Chondrocyte (in vitro differentiated cells): ENCODE measurements at places on chromosomes 7 and 10. TPM values are rescaled to one million over a fixed set of nuclear protein-coding genes. Genes with fewer than 3 reads are reported as not detected.
A peak's percentile ranks its signal among the peaks of the same experiment; 100 is the strongest.

Gene CDCA7L
- total RNA-seq, result 10.5 to 16.6 TPM (median 13.3 TPM) in 3 replicates

GRCh38 chr7:155355745-155356144 lies 58.1 kb downstream of the INSIG1 start:
- DNase-seq, result no peak

- no peak for DNase-seq
Observed at GRCh38 chr10:99711129-99711719, 20.7 kb downstream of the COX15 start.

Gene PLCE1
- 9.9 to 14.7 TPM (median 10.6 TPM) in 3 replicates for total RNA-seq

- peak; percentile 68 for DNase-seq
Observed at GRCh38 chr10:11874568-11875493, 51.7 kb downstream of the PROSER2 start.

Gene ABCB1
- not detected in 3 replicates for total RNA-seq

- no peak for DNase-seq
Observed at GRCh38 chr10:129501652-129502436, 34.8 kb downstream of the MGMT start.

Gene AKR1C8
- total RNA-seq, result not detected in 3 replicates

DNA sequence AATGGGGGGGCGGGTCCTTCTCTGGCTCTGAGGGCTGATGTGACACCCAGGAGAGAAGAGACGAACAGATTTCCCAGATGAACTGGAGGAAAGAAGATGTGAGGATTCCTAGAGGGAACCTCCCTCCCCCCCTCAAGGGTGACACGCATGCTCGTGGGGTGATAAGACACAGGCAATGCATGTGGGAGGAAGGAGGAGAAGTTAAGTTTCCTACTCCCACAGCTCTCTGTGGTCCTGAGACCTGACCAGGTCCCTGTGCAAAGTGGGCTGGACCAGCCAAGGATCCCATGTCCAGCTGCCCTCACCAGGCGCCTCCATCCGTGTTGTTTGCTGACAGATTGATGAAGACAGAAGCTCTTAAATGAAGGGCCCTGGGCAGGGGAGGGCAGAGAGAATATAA lies 112.6 kb downstream of the SH3PXD2A start:
- no peak for DNase-seq

DNA sequence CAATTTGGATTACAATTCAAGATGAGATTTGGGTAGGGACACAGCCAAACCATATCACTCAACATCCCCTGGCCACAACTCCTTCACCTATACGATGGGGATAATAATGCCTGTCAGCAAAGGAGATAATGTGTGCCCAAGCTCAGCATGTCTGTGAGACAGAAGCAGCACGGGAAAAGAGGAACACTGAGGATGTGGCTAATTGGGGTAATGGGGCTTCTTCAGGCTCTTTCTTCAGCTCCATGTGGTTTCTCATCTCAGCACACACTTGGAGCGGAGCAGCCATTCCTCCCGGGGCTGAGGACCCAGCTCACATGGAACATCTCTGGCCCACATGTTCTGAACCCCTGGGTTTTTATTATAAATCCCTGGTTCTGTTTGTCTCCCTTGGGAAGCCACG lies 136.0 kb upstream of the NAMPT start:
- DNase-seq, result no peak

DNA sequence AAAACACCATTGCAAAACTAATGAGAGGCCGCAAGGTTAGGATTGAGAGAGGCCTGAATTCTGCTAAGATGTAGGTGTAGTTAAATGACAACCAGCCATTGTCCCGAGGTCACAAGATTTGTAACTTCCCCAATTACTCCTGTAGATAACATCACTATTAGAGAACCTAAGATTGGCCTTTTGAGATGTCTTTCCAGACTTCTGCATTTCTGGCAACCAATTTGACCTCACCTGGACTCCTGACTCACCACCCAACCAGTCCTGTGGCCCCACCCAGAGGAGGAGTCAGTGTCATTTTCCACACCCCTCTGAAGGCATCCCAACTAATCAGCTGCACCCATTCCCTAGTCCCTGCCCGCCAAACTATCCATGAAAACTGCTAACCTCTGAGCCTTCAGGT lies 115.7 kb downstream of the PRKAG2 start:
- peak; percentile 9 for DNase-seq

GRCh38 chr7:10128748-10129147 lies 844.9 kb upstream of the PHF14 start:
- DNase-seq, result no peak

DNA sequence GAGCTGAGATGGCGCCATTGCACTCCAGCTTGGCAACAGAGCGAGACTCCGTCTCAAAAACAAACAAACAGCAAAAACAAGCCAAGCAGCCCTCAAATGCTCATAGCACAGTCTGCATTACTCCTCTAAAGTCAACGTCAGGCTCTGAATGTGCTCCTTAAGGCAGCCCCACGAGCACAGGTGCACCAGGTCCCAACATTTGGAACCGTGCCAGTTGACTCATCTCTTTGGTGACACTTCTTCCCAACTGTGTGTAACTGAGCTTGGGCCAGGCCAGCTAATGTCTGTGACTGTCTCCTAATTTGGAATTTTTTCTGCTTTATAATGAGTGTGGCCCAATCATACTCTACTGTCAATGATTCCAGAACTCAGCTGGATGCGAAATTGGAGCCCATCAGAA lies 66.3 kb upstream of the EFCAB10 start:
- no peak for DNase-seq

Gene CALML5
- total RNA-seq, result not detected in 3 replicates

GRCh38 chr10:112280205-112280921 lies 2.8 kb upstream of the TECTB start:
- no peak for DNase-seq

Gene ACSM6
- not detected in 3 replicates for total RNA-seq

- no peak for DNase-seq
Observed at GRCh38 chr10:71068861-71069271, 143.5 kb upstream of the UNC5B start.

GRCh38 chr7:23712368-23713284 lies 2.6 kb downstream of the STK31 start:
- no peak for DNase-seq

Gene SLC16A9
- 1.00 to 1.5 TPM (median 1.2 TPM) in 3 replicates for total RNA-seq

Gene CYP2C19
- total RNA-seq, result 0.12 to 0.31 TPM in 2 of 3 replicates, not detected in the other

Gene ELAPOR2
- 15.8 to 22.9 TPM (median 16.9 TPM) in 3 replicates for total RNA-seq

Gene CYP51A1
- total RNA-seq, result 60.1 to 87.6 TPM (median 85.5 TPM) in 3 replicates

DNA sequence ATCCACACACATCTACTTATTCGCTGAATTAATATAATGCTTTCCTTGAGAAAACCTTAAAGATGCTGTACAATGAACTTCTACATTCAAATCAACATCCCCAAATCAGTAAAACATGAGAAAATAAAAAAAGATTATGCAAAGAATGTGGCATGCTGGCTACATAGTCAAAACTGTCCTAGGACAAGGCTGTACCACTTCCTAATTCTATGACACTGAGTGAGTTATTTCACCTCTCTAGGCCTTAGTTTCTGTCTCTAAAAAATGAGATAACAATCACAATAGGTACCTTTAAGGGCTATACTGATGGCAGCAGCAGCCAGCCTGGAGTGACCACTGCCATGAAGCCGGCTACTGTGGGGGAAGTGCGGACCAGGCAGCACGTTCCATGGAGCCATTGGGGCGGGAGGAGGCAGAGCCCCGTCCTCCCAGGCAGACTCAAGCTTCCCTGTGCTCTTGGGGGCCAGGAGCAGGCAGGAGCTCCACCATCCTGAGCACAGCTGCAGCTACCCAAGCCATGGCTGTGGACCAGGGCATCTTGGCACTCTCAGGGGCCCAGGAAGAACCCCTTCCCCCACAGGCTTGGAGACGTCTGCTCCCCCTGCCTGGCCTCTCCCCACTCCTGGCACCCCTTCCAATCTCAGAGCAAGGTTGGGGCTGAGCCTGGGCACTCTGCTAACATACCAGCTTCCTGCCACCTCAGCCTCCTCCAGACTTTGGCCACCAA lies 110.2 kb downstream of the ELAPOR2 start:
- peak; percentile 70 for DNase-seq

Gene TRIL
- 0.92 to 1.7 TPM (median 0.92 TPM) in 3 replicates for total RNA-seq

Gene HMX3
- total RNA-seq, result not detected in 3 replicates

DNA sequence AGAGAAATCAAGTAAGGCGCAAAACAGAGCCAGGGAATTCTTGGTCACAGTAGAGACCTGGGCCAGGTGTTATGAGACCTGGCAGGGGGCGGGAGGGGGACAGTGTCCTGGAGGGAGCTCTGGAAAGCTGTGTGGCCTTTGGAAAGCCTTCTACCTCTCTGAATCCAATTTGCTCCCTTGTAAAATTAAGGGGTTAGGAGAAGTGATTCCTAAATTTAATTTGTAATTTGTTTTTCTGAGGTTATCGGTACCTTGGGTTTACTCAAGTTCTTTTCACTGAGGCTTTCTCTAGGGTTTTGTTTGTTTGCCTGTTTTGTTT lies 920.8 kb downstream of the TYW1 start:
- no peak for DNase-seq
